ENCODE measurements at places on chromosomes 5 and 9. TPM values are rescaled to one million over a fixed set of nuclear protein-coding genes. Genes with fewer than 3 reads are reported as not detected.
A peak's percentile ranks its signal among the peaks of the same experiment; 100 is the strongest.

CDH9 gene
- total RNA-seq, result not detected

NEUROG1 gene
- total RNA-seq, result not detected

CNTRL gene
- 3.4 TPM for total RNA-seq

RNF180 gene
- 12.9 TPM for total RNA-seq

GPR150 gene
- 0.14 TPM for total RNA-seq

DNA sequence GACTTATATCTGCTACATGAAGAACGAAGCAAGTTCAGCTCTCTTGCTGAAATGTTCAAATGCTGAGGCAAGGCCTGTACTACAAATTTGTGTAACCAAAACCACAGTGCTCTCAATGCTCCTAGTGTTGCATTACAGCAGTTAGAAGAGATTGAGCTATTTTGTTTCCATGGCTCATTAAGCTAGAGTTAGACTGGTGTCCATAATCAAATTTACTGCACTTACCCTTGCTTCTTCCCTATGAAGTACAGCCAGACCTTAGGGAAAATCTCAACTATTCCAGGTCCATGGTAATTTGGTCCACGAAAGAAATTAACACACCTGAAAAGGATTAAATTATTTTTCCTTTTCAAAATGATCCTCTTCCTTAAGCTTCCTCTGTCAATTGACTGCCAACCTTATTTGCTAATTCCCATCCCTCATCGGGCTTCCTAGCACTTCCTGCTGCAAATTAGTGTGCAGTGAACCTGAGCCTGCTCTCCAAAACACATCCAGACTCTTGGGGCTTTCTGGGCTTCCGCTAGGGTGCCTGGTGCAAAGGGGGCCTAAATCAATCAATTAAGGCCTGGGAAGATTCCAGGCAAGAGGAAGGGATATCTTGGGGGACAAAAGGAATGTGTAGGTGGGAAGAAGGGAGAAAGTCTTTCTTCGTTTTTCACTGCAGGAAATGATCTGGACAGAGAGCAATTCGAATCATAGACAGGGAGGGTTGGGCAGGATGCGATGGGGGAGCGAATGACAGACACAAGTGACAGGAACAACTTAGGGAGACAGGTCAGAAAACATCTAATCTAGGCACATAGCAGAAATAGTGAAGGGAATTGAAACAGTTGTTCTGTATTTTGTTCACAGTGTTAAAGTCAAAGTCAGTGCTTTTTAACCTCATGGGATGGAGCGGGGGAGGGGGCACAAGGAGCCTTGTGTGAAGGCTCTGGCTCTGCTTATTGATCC, 542.4 kb downstream of the RAB3C start:
- peaks cover 57% of the 10 kb centered on the region for H3K4me1 ChIP-seq
- no peaks in the 10 kb centered on the region for H3K27me3 ChIP-seq
- peak overlapping the region; percentile 87 for H3K27ac ChIP-seq
- no peak for DNase-seq
- peak overlapping the region; percentile 57 for H3K4me3 ChIP-seq

GRCh38 chr9:81683238-81683637, 6.1 kb downstream of the TLE1 start:
- H3K36me3 ChIP-seq, result peaks cover 8% of the 10 kb centered on the region
- H3K27me3 ChIP-seq, result peaks cover 46% of the 10 kb centered on the region
- peak overlapping the region; percentile 34 for H3K4me3 ChIP-seq
- DNase-seq, result no peak

- no peak overlapping the region for H3K4me3 ChIP-seq
Measured at GRCh38 chr5:33240558-33240957, 200.2 kb upstream of the TARS1 start.

GRCh38 chr9:114000671-114001409, 77.3 kb downstream of the AMBP start:
- peaks cover 14% of the 10 kb centered on the region for H3K27me3 ChIP-seq
- H3K36me3 ChIP-seq, result no peaks in the 10 kb centered on the region
- no peak overlapping the region for H3K4me3 ChIP-seq
- peaks cover 29% of the 10 kb centered on the region for H3K4me1 ChIP-seq
- no peak overlapping the region for H3K27ac ChIP-seq
- DNase-seq, result no peak

DNA sequence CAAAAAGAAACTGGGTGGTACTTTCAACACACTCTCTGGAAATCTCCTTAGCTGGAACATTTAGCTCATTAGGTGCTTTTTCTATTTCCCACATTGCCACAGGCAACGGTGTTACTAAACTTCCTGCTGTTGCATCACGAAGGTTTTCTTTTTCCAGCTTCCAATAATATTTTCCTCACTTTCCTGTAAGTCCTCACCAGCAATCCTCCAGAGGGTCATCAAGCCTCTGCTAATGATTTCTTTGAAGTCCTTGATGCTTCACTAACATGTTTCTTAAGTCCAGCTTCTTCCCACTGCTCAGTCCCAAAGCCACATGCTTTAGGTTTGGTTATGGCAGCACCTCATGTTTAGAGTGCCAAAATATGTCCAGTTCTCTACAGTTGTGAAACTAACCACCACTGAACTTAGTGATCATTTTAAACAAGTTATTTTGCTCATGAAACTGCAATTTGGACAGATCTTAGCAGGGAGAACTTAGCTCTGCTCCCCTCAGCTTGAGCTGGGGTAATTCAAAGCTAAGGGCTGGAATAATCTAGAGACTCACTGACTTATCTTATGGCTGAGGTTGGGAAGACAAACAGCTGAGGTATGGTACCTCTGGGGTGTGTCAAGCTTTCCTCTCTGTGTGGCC, 39.9 kb upstream of the RETREG1 start:
- H3K4me3 ChIP-seq, result no peak overlapping the region
- no peak overlapping the region for H3K27ac ChIP-seq
- H3K36me3 ChIP-seq, result no peaks in the 10 kb centered on the region
- H3K27me3 ChIP-seq, result no peaks in the 10 kb centered on the region

DNA sequence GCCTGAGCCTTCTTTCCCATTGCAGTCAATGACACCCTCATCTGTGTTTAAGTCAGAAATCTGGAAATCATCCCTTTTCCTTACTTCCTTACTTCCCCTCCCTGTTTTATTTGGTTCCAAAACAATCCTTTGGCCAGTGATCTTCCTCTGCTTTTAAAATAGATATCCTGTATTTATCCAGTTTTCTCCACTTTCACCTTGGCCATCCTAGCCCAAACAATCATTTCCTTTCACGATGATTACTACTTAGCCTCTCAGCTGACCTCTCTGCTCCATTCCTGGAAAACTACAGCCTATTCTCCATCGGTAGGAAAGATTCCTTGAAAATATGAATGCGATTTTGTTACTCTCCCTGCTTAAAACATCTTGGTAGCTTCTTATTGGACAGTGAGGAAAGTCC, 565.4 kb downstream of the TLR4 start:
- H3K4me3 ChIP-seq, result no peak overlapping the region
- H3K27ac ChIP-seq, result no peak overlapping the region
- H3K27me3 ChIP-seq, result no peaks in the 10 kb centered on the region
- H3K4me1 ChIP-seq, result no peaks in the 10 kb centered on the region
- no peak for DNase-seq
- no peaks in the 10 kb centered on the region for H3K36me3 ChIP-seq

DNA sequence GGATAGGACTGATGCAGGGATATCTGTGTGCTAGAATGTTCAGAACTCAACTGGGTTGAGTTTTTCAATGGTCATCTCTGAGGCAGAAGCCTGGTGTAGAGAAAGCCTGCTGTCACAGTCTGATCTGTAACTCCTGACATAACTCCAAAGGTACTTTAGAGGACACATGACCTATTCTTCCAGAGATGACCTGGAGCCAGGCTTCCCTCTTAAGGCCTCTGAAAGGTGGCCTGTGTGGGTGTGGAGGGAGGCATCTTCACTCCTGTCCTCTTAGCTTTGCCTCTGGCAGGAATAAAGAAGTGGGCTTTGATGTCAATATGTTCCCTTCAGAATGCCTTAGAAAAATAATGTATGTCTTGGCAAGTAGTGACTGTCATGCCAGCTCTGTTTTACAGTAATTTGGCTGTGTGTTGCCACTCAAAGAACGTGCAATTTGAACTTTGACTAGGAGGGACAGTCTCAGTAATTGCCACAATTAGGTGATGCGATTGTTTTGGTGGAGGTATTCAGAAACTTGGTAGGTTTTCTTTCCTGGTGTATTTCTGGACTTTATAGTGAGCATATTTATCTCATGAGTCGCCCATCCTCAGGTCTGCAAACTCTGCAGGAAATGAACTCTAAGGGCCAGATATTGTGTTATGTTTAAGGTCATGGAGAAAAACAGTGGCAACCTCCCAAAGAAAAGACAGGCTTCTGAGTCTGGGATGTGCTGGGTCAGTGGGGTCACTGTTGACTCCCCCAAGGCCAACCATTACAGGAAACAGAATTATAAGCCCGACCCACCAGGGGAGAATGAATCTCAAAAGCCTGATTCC, 3.2 kb upstream of the C5orf63 start:
- no peak for DNase-seq
- H3K36me3 ChIP-seq, result no peaks in the 10 kb centered on the region
- H3K27ac ChIP-seq, result peak overlapping the region; percentile 20
- H3K27me3 ChIP-seq, result no peaks in the 10 kb centered on the region
- H3K4me1 ChIP-seq, result peaks cover 28% of the 10 kb centered on the region

Data from left ventricle myocardium inferior (tissue), 1 donor.